Activated CD4-positive, alpha-beta T cell treated with anti-CD3 and anti-CD28 coated beads for 36 hours (primary cell): ENCODE measurements at places on chromosomes 3 and 15. TPM values are rescaled to one million over a fixed set of nuclear protein-coding genes. Genes with fewer than 3 reads are reported as not detected.
A peak's percentile ranks its signal among the peaks of the same experiment; 100 is the strongest.

SERPINI2 gene
- not detected for total RNA-seq

USP3 gene
- total RNA-seq = 51.1 TPM

GRCh38 chr15:42854576-42854975 lies 66.0 kb downstream of the TTBK2 start:
- no peak for DNase-seq

DNA sequence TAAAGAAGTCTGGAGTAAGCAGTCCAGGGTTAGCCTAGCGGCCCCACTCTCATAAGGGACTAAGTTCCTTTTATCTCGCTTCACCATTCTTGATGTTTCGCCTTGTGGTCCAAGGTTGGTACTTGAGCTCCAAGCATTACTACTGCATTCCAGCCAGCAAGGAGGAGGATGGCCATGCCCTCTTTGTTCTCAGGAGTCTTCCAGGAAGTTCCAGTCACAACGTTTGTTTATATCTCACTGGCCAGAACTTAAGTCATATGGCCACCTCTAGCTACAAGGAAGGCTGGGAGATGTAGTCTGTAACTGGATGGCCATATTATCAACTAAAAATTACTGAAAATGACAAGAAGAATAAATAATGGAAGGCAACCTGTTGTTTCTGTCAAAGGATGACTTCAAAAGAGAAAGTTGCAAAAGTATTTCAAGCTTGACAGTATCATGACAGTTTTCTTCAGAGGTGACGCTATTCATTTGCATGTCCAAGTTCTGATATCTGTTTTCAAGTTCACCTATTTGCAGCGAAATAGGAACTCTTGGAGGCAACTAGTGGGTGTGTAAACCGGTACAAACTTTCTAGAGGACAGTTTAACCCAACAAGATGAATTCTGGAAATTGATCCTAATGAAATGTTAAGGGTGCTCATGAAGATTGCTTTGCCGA lies 118.6 kb downstream of the PGPEP1L start:
- DNase-seq = no peak

GRCh38 chr15:62862717-62863116 lies 179.8 kb upstream of the TPM1 start:
- DNase-seq = no peak

- no peak for DNase-seq
Observed at GRCh38 chr3:27789420-27789819, 67.3 kb upstream of the EOMES start.

DNA sequence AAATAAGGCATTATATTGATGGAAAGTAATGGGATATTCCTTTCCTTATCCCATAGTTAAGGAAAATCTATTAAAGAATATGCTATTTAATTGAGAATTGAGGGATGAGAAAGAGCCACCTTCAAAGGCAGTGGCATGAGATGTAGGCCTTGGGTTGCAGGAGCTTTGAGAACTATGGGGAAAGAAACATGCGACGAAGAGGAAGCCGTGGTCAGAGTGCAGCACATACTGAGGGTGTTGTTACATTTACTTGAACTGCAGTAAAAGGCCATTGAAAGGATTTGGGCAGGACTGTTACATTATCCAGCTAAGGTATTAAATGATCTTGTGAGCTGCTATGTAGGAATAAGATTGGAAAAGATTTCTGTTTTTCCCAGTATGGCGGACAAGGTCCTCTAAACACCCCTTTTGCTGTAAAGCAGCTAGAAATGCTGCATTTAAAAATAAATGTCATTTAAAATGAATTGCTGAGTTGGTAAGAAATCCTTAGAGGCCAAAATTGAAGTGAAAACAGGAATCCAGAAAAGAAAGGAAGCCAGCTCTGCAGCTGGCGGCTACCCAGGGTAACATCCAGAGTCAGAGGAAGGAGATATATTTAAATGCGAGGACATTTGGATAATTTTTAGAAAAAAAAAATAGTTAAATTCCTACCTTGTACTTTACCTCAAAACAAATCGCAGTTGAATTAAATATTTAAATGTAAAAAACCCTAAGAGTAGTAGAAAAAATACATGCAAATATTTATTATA lies 61.7 kb downstream of the IL1RAP start:
- DNase-seq = no peak

DGKG gene
- 1.3 TPM for total RNA-seq

NECTIN3 gene
- 5.1 TPM for total RNA-seq

- no peak for DNase-seq
Observed at GRCh38 chr15:61527836-61528580, 298.9 kb upstream of the RORA start.

DNA sequence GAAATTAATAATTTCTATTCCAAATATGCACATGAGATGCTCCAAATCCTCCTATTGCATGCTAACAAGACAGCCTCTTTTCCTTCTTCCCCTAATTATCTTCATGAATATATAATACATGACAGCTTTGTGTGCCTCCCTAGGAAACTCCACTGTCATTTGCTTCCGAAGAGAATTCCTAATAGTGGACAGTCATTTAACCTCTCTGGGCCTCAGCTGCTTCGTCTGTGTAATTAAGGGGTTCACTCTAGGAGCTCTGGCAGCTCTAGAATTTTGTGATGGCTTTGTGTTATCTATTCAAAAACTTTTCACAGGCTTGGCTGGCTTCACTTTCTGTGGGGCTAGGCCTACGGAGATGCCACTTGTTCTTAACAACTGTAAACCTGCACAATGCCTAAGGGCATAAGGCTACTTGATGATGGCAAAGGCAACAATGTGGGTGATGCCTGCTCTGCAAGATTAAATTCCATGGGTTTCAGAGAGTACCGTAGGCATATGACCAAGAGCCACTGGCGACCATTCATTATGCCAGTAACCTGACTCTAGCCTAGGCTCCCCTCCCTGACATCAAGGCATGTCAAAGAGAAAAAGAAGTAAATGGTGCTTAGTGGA lies 333.8 kb upstream of the UMPS start:
- DNase-seq = no peak

IL5RA gene
- 0.28 TPM for total RNA-seq

THRB gene
- total RNA-seq = not detected

TGM5 gene
- total RNA-seq = not detected

GRCh38 chr3:21484828-21485144 lies 266.2 kb downstream of the ZNF385D start:
- DNase-seq = no peak

TRAIP gene
- total RNA-seq = 28.1 TPM

RAB6B gene
- 0.23 TPM for total RNA-seq

DNA sequence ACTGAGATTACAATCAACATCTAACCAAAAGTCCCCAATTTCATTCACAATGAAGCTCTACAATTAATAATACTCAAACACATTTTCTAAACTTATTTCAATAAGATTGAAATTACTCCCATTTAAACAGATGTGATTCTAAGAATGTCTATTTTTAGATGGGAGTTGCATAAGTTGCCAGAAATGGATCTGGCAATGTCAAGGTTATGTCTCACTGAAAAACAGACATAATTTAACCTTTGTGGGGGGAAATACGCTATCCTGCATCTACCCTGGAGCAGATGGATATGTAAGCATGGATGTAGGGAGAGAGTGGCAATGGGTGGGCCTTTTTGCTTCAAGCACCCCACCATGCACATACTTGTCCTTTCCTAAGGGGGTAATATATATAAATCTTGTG lies 6.7 kb upstream of the EIF1B start:
- no peak for DNase-seq

SCN11A gene
- total RNA-seq = 0.07 TPM

HLTF gene
- 20.5 TPM for total RNA-seq

KBTBD12 gene
- total RNA-seq = not detected

DNA sequence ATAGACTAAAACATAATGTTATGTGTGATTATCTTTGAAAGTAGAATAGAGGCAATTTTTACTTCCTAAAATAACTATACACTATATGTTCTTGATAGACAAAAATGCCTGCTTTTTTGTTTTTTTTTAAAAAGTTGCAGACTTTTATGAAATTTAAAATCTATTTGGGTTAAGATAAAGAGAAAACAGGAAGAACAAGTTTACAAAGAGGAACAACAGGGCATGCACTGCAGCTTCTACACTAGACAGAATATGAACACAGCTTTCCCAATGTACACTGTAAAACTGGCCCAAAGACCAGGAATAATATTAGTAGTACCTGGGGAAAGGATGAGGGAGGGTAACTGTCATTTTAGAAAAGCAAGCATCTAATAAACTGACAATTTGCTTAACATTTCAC lies 53.7 kb downstream of the NR1I2 start:
- DNase-seq = no peak

DNA sequence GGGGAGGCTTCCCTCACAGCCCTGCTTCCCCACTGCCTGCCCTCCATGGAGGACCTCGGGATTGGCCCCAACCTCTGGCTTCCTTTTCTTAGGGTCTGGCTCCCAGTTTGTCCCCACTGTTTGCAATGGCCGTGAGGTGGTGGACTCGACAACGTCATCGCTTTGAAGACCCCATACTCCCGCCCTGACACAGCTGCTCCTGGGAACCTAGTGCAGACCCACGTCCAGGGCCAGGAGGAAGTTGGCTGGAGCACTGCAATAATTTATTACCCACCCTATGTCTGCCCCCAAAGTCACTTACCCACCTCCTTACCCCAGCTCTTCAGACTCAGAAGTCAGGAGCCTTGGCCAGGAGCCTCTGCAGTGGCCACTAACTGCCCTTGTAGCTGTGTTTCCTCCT lies 11.1 kb downstream of the GRM2 start:
- no peak for DNase-seq

GRCh38 chr3:118793176-118793575 lies 241.5 kb downstream of the IGSF11 start:
- no peak for DNase-seq

GRCh38 chr3:124258057-124258500 lies 266.2 kb upstream of the ROPN1 start:
- DNase-seq = no peak

DNA sequence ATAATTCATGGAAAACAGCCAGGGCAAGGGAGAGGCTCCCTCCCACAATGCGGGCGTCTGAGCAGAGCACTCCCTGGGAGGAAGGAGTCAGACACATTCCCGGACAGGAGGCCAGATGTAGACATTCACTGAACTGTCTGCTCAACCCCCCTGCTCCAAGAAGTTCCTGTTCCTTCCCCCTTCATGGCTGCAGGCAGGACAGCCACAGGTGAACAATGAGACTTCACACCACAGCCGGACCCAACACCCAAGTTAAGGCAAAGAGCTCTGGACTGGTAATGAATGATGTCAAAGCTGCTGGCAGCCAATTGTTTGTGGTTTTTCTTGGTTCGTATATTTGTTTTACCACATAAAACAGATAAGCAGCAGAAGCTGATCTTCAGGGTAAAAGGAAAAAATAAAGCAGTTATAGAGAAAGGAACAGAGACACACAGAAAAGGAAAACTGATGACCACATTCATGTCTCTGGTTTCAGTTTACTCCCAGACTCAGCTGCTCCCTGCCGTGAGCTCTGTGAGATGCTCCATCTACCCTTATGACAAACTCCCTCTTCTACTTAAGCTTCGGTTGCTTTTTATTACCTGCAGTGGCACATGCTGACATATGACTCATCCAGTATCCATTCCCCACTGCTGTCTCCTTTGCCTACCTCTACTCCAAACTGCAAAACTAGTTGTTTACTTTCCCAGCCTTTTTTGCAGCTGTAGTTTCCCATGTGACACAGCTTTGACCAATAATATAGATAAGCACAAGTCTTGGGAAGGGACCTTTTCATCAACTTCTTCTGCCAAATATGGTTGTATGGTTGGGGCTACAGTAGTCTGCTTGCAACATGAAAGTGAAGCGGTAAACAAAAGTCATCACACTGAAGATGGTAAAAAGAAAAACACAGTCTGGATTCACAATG lies 33.1 kb downstream of the DZIP1L start:
- DNase-seq = peak; percentile 38

- no peak for DNase-seq
Observed at GRCh38 chr15:53193149-53193548, 403.0 kb upstream of the ONECUT1 start.

GRCh38 chr15:86353213-86353612 lies 273.5 kb downstream of the AGBL1 start:
- DNase-seq = no peak

DNA sequence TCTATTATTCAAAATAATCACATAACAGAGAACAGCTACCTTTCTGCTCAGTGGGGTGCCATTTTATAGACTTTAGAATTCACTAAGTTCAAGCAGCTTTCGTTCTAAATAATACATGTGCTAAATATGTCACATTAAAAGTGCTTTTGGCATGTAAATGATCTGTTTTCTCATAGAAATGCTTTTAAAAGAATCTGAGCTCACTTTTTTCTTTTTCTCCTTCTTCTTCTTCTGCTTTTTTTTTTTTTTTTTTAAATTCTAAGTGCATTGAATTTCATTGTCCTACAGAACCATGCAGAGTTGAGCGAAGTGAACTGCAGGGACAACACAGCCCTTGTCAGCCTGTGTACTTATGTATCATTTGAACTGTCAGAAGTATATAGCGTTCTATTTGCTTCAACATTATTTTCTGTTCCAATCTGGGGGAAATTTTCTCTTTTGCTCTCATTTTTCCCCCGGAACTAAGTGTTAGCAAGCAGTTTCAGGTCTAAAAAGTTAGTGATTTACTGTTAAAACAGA lies 193.8 kb upstream of the TMCO5A start:
- DNase-seq = no peak

GRCh38 chr3:112640930-112641801 lies at the start of gene CCDC80:
Gene CCDC80 (minus strand): TSS chr3:112641143. CDS start chr3:112639905, 1,238 bp downstream.
- no peak for DNase-seq

DNA sequence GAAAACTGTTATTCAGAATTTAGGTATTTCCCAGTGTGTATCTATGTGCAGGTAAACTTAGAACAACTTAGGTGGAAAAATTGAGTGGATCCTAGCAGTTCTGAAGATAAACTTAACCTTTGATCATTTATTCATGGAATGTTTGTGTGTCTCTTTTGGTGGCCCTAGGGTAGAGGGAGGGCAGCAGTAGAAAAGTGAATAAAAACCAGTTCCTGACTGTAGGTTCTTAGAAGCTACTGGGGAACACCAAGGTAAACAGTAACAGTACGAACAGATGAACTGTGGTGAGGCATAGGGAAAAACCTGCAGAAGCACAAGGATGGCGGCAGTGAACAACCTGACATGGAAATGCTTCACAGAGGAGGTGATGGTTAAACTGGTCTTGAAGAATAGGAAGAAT lies 2.5 kb downstream of the SNRK start:
- no peak for DNase-seq

PAQR5 gene
- total RNA-seq = 0.05 TPM

- no peak for DNase-seq
Observed at GRCh38 chr3:102125197-102125993, 276.1 kb downstream of the NFKBIZ start.

- no peak for DNase-seq
Observed at GRCh38 chr3:131782751-131783150, 252.1 kb downstream of the CPNE4 start.

KBTBD13 gene
- not detected for total RNA-seq
